Activated naive CD4-positive, alpha-beta T cell treated with anti-CD3 and anti-CD28 coated beads for 36 hours (primary cell): ENCODE measurements at places on chromosomes 5 and 9. TPM values are rescaled to one million over a fixed set of nuclear protein-coding genes. Genes with fewer than 3 reads are reported as not detected.

DNA sequence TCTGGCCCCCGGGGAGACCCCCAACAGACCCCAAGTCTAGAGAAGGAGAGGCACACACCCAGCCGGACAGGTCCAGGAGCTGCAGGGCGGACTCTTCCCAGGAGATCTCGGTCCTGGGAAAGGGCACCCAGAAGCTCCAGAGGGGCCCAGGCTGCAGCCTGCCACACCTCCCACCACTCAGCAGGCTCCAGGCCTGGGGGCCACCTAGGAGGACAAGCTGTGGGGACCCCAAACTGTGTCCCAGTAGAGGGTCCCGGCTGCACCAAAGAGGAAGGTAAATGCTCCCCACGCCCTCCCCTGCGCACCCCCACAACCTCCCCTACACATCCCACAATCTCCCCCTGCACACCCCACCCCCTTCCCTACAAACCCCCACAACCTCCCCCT, 48.5 kb downstream of the PLEKHG4B start:
- no peaks in the 10 kb centered on the region for H3K4me1 ChIP-seq
- H3K36me3 ChIP-seq = no peaks in the 10 kb centered on the region
- DNase-seq = no peak
- H3K27ac ChIP-seq = no peak overlapping the region
- H3K4me3 ChIP-seq = no peak overlapping the region

- no peak for DNase-seq
- no peaks in the 10 kb centered on the region for H3K27me3 ChIP-seq
- no peaks in the 10 kb centered on the region for H3K4me1 ChIP-seq
These were observed 109.2 kb downstream of the SH3TC2 start for GRCh38 chr5:148953711-148954110.

DNA sequence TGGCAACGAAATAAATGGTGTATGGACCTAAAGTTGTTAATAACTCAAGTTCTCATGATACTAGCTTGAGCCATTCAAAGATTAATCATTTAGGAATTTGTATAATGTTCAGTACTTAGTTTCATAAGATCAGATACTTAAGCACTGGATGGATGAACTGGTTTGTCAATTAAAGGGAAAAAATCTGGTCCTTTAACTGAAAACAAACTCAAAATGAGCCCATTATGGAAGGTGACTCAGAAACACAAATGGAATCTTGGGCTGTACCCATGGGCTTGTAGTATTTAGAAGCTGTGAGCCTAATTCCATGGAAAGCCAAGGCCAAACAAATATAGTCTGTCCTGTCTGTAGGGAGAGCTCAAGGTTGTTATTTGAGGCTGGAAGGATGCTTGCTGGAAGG, 27.6 kb upstream of the ADRB2 start:
- H3K27me3 ChIP-seq = peaks cover 25% of the 10 kb centered on the region
- no peak for DNase-seq
- H3K4me1 ChIP-seq = peaks cover 31% of the 10 kb centered on the region
- no peaks in the 10 kb centered on the region for H3K36me3 ChIP-seq
- no peak overlapping the region for H3K4me3 ChIP-seq

GRCh38 chr9:76552751-76553455, 93.9 kb downstream of the GCNT1 start:
- H3K36me3 ChIP-seq = no peaks in the 10 kb centered on the region
- no peak for DNase-seq
- no peak overlapping the region for H3K4me3 ChIP-seq
- peaks cover 22% of the 10 kb centered on the region for H3K27me3 ChIP-seq

- H3K4me3 ChIP-seq = no peak overlapping the region
- H3K36me3 ChIP-seq = no peaks in the 10 kb centered on the region
- H3K27me3 ChIP-seq = peaks cover 25% of the 10 kb centered on the region
- DNase-seq = no peak
- H3K4me1 ChIP-seq = no peaks in the 10 kb centered on the region
These were observed 2.5 kb downstream of the IL33 start for GRCh38 chr9:6218099-6218502.

DNA sequence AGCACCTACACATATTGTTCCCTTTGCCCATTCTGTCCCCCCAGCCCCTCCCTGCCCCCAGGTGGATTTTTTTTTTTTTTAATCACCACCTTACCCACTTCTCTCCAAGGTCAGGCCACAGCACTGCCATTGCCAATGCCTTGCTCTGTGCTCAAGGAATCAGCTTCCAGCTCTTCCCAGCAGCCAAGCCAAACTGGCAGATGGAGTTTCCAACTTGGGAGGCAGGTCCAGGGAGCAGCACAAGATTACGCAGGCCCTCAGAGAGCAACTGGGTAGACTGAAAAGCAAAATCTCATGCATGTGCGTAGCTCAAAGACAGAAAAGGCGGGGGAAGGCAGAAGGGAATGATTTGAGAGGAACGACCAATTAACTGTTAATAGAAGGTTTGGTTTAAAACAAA, 15.1 kb downstream of the GRHPR start:
- H3K27me3 ChIP-seq = no peaks in the 10 kb centered on the region
- no peak overlapping the region for H3K27ac ChIP-seq
- DNase-seq = no peak
- H3K4me3 ChIP-seq = no peak overlapping the region
- peaks cover 25% of the 10 kb centered on the region for H3K36me3 ChIP-seq
- H3K4me1 ChIP-seq = peaks cover 1% of the 10 kb centered on the region

DNA sequence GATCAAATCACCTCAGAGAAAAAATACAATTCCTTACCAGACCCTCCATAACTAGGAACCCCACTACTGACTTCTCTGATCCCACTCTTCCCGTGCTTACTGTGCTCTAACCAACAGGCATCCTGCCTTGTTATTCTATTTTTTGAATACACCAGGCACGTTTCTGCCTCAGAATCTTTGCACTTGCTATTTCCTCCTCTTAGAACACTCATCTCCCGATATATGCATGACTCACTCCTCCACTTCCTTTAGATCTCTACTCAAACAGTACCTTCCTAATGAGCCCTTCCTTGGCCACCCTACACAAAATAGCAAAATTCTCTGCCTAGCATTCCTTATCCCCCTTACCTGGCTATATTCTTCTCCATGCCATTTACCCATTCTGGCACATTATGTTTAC, 43.9 kb downstream of the MAPKAP1 start:
- peaks cover 14% of the 10 kb centered on the region for H3K4me1 ChIP-seq
- H3K27me3 ChIP-seq = no peaks in the 10 kb centered on the region
- DNase-seq = no peak
- peaks cover 10% of the 10 kb centered on the region for H3K36me3 ChIP-seq

Gene PCDHB4
- not detected for total RNA-seq

Gene TCF7
- 92.3 TPM for total RNA-seq

Gene SPATA31C1
- total RNA-seq = not detected

Gene SPINK13
- total RNA-seq = not detected

Gene LHX3
- not detected for total RNA-seq
